HCEC 1CT (cell line): ENCODE measurements at places on chromosomes 12 and 14.

DNA sequence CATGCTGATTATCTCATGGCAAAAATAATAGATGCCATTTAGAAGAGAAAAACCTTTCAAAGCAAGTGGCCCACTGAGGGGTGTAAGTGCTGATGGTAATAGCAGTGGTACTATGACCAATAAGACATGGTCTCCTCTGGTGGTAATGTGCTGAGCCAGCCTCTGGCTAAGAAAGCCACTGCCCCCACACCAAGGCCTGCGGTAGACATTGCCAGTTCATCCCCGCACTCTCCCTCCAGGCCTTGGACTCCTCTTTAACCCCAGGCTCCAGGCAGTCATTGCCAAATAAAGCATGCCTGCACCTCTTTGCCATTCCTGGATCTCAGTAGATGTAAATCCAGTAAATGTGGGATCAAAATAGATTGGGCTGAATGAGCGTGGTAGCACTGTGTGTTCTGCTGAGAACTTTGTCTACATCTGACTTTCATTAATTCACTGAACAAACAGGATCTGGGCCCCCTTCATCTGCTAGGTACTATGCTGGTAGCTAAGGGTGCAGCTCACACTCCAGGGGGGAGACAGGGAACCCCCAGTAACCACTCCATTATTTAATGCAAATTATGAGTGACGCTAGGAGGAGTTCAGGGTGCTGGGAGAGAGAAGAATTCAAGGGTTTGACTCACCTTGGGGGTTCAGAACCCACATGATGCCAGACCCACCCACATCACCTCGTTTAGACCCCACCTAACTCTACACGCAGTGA, 89.3 kb downstream of the BCL11B start:
- DNase-seq = no peak

- no peak for DNase-seq
Measured at GRCh38 chr14:75200451-75200850, 24.0 kb upstream of the TMED10 start.

GRCh38 chr12:109951136-109951535, 45.0 kb downstream of the GIT2 start:
- peak; percentile 95 for DNase-seq

GRCh38 chr14:29629839-29630238, 297.8 kb downstream of the PRKD1 start:
- DNase-seq = no peak

GRCh38 chr14:105150368-105151083, 18.1 kb downstream of the JAG2 start:
- DNase-seq = no peak

- peak; percentile 54 for DNase-seq
Measured at GRCh38 chr12:80752464-80752863, 35.8 kb downstream of the MYF5 start.

GRCh38 chr14:95153866-95154265, 3.5 kb downstream of the DICER1 start:
- no peak for DNase-seq

- no peak for DNase-seq
Measured at GRCh38 chr12:94536040-94536965, 76.6 kb upstream of the CEP83 start.

DNA sequence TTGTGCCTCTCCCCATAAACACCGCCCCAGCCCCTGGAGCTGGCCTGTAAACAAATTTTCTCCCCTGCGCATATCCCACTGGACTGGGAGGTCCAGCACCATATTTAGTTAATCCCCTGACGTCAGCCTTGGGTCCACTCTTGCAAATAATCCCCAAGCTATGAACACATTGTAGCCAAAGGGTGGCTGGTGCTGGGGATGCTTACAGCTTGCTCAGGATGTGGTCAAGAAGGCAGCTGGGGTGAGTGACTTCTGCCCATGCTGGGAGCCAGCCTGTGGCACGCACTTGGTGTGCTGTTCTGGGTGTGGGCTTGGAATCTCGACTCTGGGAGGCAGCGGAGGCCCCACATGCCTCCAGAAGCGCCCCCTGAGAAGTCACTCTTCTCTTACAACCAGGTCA, 32.1 kb downstream of the CMKLR1 start:
- DNase-seq = peak; percentile 88

DNA sequence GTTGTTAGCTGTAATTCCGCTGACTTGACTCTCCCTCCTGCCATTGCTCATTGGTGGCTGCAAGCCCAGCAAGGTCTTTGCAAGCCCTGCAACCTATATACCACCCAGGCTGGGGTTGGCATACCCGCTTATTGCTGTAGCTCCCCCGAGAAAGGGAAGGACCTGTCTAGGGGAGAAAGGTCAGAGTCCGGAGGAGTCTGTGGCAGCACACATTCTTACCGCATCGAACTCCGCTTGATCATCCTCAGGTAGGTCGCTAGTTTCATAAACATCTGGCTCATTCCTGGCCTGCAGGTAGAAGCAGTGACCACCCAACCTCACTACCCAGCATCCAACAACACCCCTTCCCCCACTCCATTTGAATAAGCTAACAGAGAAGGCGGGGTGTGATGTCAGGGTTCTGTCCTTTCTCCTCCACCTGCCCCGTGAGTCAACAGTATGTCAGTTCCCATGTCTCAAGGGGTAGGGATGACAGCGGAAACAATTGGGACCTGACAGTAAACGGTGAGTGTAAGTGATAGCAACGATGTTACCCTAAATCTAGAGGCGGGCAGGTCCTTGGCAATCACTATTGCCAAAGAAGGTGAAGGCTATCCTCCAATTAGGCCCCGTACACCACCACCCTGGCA, 1.1 kb downstream of the DCTN2 start:
- no peak for DNase-seq

DNA sequence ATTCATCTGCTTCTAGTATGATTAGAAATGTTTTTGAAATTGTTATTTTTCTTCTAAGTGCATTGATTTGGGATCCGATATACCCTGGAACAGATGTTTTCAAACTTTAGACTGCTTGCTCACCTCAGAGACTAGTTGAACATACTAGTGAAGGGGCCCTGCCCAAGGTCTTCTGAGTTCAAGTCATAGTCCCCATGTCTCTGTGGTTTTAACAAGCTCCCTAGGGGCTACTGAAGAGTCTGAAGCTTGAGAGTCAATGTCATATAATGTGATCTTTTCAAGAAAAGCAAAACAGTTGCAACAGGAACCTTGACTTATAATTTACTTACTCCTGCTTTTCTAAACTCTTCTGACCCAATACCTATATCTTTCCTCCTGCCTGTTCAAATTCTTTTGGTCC, 7.5 kb upstream of the UBE2N start:
- DNase-seq = no peak

DNA sequence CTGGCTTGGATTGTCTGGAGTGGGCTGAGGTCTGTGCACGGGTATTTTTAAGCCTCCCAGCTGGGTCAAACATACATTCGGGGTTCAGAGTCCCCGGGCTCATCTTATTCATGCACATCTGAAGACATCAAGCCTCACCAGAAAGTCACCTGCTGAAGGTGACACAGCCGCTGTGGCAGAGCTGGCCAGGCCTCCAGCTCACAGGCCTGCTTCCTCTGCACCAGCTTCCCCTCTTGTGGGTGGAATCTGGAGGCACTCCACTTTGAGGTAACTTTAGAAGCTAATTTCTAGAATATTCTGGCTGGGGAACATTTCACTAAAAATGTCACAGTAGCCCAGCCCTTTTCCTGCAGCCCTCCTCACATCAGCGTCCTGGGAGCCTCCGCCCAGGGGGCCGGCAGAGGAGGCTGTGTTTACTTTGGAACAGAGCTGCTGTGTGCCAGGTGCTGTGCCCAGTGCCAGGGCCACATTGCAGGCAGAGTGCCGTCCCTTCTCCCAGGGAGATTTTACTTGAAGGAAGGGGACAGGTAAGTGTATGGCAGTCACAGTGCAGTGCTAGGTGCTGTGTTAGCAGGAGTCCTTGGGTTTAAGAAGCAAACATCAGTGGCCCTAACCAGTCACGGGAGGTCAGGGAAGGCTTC, 62.2 kb downstream of the TSPAN11 start:
- DNase-seq = no peak

GRCh38 chr12:25677232-25677937, 124.3 kb upstream of the LMNTD1 start:
- DNase-seq = peak; percentile 41

- no peak for DNase-seq
Measured at GRCh38 chr12:72323881-72324280, 51.7 kb downstream of the TRHDE start.

DNA sequence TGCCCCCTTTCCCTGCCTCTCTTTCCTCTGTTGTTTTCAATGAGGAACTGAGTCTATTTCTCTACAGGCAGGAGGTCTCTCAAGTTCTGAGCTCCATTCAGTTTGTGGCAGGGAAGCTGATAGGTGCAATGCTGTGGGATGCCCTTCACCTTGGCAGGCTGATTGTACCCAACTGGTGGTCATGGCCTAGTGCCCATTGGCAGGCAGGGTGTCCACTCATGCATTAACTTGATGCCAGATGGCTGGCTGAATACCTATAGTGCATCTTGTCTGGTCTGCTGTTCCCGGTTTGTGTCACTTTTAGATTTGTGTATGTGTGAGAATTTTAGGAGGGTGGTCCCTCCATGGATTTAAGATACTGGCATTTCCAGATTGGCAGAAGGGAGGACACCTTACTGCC, 20.0 kb upstream of the ITGA5 start:
- no peak for DNase-seq

- DNase-seq = no peak
Measured at GRCh38 chr12:113184098-113184899, 979 bp downstream of the DDX54 start.

GRCh38 chr12:72974954-72975555, 702.9 kb downstream of the TRHDE start:
- no peak for DNase-seq

GRCh38 chr14:97411938-97412612, 614.9 kb downstream of the VRK1 start:
- DNase-seq = no peak

- no peak for DNase-seq
Measured at GRCh38 chr12:121733849-121734248, 21.3 kb downstream of the TMEM120B start.

- DNase-seq = peak; percentile 29
Measured at GRCh38 chr12:55974308-55974730, 441 bp downstream of the RAB5B start.

DNA sequence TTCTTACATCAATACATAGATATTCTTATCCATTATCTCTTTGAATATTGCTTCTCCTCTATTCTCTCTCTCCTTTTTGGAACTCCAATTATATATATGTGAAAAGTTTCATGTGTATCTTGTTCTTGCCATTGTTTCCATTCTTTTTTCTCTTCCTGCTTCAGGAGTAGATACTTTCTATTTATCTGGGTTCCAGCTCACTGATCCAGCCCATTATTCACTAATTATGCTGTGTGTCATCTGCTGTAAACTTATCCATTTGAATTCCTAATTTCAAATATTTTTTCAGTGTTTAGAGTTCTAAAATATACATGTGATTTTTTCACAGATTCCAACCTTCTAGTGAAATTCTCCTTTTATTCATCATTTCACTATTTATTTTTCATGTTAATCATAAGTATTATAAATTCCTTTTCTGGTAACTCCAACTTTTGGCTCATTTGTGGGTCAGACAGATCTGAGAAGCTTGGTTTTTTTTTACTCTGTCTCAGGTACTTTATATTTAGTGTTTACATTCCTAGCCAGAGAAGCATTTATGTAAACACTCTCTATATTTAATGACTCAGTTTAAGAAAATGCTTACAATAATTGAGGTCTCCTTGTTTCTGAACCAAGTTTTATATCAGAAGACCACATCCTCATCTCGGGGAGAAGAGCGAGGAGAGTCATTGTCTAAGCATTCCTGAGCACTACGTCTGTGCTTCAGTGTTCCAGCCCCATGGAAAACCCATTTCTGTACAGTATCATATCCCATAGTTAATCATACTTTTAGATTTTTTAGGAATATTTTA, 15.9 kb upstream of the AMIGO2 start:
- peak; percentile 81 for DNase-seq

DNA sequence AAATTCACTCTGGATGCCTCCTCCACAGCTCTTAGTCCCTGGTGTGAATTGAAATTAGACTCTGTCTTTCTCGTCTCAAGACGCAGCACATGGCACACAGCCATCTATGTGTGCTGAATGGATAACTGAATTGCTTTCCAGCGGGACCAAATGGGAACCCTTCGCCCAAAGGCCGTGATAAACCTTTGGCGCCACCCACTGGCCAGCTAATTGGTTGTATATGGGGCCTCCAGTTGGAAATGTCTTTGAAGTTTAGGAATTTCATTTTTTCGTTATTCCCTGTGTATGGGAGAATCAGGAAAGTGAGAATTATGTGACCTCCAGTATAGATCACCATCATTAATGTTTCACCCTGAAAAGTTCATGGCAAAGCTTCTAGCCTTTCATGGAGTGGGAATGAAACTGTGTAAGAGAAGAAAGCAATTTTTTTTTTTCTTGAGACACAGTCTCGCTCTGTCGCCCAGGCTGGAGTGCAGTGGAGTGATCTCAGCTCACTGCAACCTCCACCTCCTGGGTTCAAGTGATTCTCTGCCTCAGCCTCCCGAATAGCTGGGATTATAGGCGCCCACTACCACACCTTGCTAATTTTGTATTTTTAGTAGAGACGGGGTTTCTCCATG, 9.8 kb upstream of the HSP90AA1 start:
- DNase-seq = peak; percentile 66

DNA sequence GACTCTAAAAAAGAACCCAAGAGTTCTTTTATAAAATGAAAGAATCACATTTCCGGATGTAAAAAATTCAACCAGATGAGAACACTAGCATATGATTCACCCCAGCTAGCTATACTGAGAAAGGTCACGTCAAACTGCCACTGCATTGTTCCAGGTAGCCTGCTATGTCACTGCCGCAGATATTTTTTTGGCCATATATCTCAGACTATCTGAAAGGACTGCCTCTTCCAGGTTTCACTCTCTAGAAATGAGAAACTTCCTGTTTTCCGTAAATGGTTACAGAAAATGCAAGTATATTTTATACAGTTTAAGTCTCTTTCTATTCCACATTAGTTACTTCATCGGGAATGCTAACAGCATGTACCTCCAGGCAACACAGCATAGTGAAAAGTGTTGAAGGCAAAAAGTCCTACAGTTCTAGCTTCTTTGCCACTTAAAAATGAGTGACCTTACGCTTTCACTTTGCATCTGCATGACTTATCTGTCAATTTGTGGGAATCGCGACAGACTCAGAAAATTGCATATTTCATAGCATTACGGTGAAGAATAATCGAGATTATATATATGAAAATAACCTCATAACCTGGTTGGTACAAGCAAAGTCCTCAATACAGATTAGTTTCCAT, 105.2 kb downstream of the MED13L start:
- DNase-seq = no peak
